ENCODE measurements at places on chromosomes 5 and 9.

DNA sequence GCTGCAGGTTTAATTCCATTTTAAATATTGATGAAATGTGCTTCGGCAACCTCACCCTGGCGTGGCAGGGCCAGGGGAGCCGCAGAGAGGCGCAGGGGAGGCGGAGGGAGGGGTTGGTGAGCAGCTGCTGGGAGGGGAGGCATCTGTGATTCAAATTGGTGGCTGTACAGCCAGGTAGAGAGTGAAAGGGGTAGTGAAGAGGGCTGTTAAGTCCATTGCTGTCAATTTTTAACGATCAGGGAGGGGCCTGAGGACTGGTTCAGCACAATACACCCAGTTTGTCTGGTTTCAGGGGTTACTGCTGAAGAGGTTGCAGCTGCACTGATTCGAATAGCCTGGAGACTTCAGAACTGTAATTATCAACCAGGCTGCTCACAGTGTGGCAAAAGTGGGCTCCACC lies 31.3 kb downstream of the LHX6 start:
- no peak for DNase-seq

DNA sequence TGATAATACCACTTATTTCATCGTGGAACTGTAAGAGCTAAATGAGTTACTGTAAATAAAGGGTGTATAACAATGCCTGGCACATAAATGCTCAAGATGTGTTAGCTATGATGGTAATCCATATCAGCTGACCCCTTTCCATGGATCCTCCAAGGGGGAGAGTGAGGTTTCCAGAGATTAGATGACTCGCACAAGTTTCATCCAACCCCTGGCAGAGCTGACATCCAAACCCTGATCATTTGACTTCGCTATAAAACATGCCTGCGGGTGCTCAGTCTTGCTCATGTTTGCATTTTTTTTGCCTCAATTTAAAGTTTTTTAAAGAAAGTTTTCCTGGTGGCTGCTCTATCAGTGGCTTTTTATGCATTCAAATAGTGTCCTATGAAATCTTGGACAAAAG lies 145.7 kb upstream of the SMIM23 start:
- no peak for DNase-seq

- no peak for DNase-seq
These were observed 154.3 kb downstream of the SPOCK1 start for GRCh38 chr5:137344723-137345322.

DNA sequence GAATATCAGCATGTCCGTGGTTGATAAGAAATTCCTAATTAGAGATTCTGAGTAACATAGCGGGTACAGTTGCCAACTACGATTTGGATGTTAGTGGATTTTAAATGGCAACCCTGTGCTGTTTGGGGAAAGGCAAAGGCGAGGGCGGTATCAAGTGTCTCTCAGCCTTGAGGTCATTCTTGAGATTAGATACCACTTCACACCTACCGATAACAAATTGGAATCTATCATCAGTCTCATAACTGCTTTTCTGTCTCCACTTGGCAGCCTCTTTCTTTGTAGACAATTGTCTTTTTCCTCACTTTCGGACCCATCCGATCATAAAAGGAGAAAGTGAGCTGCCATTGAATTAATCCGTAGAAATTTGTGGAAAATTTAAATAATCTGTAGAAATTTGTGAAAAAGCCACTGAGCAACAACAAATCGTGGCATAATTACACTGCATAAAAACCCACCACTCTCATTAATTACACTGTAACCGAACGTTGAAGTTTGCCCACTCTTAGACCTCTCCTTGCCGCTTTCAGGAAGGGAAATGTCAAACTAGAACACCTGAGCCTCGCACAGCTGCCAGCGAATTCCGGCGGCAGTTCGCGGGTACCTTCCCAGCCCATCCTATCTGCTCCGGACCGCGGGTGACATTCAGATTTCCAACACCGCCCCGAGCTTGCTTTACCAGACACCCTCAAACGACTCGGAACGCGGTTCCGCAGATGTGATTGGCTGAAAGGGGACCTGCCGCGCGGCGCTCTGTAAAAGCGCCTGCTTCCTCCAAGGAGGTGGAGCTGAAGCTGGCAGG lies 849 bp upstream of the RGMB start:
- DNase-seq: peak; percentile 69

DNA sequence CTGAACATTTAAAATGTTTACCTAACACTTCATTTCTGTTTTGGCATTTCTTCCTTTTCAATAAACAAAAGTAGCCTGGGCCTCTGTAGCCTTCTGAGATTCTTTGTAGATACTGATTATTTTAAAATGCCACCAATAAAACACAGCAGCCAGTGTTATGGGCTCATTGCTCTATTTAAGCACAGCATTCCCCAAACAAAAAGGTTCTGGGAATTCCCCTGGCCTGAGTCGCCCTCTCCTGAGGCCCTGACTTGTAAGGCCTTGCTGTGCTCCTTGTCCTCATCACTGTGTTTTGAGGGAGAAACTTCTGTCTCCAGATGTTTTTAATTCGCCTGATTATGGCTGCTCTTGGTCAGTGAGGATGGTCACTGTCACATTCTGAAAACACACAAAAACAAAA lies 33.0 kb upstream of the CTXN3 start:
- DNase-seq: no peak

Measured in CD4-positive, alpha-beta T cell treated with Interleukin-15 for 4 hours (primary cell).